AG08396 (cell line): ENCODE measurements at places on chromosomes 1 and 21.

DNA sequence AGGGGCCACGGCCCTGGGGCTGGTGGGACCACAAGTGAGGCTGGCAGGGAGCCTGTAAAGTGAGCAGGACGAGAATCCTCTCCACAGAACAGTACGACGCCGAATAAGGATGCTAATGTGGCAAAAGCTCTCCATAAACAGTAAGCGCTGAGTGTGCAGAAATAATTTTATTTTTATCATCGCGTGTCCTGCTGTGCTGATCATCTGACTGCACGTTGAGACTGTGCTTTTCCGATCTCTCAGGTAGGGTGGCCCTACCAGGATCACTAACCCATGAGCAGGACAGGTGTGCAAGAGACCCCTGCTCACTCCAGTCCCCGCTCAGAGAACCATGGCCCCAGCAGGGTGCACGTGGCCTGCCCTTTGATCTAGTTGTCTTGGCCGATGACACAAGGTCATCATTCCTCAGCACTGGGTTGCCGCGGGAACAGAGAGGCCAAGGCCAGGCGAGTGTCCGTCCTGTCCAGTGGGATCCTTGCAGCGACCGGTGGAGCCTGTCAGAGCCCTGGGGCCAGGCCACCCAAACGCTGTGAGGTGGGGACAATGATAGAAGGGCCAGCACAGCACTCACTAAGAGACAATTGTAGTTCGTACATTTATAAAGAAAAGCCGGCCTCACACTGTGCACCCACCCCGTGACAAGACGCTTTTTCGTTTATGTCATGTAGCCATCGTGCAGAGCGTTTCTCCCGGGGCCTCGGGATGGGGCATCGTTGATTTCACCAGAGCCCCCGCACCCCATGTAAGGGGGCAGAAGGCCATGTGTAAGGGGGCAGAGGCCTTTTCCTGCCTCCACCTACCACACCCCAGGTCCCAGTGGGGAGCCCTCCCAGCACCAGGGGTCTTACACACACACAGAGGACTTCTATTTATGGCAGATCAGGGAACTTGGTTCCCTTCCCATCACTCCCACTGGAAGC, 52.7 kb upstream of the ADARB1 start:
- no peak for DNase-seq

DNA sequence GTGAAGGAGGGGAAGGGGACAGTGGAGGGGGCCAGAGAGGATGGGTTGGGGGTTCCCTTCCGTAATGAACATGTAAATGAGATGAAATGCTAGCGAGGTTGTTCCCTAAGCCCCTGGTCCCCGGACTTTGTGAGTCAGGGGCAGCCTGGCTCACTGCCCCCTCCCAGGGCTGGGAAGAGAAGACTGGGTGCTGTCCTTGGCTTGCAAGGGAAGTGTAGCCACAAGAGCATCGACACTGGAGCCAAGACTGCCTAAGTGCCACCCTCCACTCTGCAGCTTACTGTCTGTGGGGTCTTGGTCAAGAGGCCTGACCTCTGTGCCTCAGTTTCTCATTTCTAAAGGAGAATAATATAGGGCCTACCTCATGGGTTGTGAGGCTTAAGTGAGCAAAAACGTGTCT, 483 bp downstream of the PEAR1 start:
- no peak for DNase-seq

- DNase-seq, result peak; percentile 7
These were observed 40.9 kb upstream of the BEND5 start for GRCh38 chr1:48817505-48818114.

DNA sequence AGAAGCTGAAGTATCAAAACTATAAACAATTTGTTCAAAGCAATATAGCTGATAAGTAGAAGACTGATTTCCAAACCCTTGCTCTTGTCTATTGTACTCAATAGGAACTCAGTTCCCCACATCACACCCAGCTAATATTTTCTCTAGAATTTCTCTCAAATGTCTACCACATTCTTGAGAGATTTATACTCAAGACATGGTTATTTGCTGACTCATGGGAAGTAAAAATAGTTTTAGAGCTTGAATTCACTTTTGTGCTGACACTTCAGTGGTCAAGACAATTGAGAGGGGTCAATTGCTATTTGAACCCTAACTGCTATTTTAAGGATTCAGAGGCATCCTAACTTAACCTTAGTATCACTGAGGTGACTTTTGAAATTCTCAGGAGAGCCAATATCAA, 99.0 kb downstream of the TNNI3K start:
- peak; percentile 5 for DNase-seq

GRCh38 chr1:8373581-8374241, 55.8 kb downstream of the SLC45A1 start:
- peak; percentile 80 for DNase-seq

DNA sequence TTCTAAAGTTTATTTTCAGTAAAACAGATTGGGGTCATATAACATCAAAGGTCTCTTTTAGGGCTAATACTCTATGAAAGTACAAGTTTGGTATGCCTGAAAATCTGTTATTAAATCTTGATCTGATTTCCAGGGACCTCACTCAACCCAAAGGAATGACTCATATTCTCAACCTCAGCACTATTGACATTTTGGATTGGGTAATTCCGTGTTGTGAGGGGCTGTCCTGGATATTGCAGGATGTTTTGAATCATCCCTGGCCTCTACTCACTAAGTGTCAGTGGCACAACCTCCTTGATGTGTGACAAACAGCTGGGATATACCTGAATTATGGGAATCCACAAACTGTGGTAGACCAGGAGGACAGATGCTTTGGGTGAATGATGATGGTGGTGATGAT, 51.5 kb upstream of the CYP2J2 start:
- DNase-seq, result no peak

- DNase-seq, result no peak
These were observed 178.1 kb downstream of the SLC45A1 start for GRCh38 chr1:8495928-8496401.

DNA sequence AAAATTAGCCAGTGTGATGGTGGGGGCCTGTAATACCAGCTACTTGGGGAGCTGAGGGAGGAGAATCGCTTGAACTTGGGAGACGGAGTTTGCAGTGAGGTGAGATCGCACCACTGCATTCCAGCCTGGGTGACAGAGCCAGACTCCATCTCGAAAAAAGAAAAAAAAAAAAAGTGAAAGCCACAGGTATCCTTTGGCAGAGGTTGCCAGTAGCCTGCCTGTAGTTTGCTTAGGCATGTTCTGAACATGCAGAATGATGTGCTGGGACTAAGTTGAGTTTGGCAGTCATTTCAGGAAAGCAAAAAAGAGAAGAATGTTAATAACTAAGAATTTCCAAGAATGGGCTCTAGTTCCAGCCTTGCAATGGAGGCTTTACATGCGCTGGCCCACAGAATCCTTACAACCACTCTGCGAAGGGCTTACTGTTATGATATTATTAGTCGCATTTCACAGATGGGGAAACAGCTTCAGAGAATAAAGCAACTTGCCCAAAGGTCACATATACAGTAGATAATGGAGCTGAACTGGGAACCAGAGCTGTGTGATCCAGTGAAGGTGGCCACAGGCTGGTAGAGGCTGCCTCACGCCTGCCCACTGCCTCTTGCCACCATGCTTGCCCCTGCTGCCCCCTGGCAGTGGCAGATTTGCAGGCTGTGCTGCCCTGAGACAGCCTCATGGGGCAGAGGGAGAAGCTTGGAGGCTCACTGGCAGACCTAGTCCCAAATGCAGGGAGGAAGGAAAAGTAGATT, 66.5 kb upstream of the LYST start:
- no peak for DNase-seq

- no peak for DNase-seq
These were observed 3881.6 kb downstream of the SRGAP2C start for GRCh38 chr1:125066385-125066784.

DNA sequence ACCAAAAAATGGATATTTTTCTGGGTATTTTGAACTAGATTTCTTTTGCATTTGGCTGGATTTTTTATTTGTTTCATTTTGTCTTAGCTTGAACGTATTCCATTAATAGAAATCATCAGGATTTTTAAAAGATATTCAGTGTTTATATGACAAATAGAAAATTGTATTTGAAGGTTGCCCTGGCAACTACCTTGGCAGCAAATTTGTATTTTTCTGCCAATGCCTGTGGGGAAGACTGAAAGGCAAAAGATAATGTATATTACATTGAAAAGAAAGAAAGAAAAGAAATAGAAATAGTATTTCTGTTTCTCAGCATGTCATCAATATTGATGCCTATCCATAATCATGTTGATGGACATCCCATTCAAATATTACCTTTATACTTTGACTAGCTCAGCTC, 16.8 kb downstream of the VCAM1 start:
- DNase-seq, result no peak

DNA sequence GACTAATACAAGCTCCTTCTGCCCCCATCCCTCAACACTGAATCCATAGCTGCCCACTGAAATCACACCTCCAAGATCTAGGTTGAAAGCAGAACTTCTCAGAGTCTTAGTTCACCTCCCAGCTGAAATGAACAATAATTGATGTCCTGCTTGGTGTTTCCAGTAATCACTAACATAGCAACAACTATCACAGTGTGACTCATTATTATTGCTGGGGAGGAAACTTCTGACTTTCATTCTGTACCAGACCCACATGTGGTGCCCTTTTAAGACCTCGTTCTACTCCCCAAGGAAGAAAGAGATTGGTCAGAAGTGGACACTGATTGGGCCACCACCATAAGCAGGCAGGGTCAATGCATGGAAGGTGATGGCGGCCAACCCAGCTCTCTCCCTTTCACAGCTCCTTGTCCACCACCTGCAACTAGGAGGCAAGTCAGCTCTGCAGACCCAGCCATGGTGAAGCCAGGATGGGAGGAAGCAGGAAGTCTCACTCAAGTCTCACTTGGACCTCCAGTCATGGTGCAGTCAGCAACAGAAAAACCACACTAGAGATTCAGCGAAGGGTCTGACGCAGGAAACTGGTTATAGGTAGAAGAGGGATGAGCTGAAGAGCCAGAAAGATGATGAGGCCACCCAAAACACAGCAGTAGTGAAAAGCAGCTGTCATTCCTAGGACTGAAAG, 720.2 kb downstream of the PTPRU start:
- no peak for DNase-seq

- no peak for DNase-seq
These were observed 74.8 kb downstream of the PLD5 start for GRCh38 chr1:242449661-242450060.

GRCh38 chr1:17075470-17076255, 21.8 kb upstream of the SDHB start:
- no peak for DNase-seq

DNA sequence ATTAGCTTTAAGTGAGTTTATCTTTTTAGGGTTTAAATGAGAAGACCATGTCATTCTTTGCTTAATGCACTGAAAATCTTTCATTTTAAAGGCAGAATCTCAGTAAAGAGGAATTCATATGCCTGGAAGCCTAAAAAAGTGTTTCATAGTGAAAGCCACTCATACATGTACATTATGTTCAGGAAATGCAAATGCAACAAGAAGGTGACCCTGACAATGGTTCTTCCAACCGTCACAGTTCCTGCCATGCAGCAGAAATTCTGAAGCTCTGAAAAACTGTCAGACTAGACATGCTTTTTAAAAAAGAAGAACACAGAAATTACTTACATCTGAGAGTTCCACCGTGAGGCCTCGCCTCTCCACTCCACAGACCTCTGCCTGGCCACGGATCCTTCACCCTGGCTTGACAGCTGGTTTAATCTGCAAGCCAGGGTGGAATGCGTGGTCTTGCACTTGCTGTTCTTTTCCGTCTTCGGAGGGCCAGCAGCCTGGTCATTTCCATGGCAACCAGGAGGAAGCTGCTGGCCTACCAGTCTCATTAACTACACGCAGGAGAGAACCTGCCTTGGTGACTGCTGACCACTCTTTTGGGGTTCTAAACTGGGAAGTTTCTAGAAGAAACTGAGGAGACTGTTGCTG, 41.8 kb upstream of the PAXBP1 start:
- no peak for DNase-seq

GRCh38 chr1:15214527-15214926, 32.5 kb upstream of the FHAD1 start:
- peak; percentile 72 for DNase-seq

- DNase-seq, result peak; percentile 62
These were observed 83.3 kb downstream of the LACTBL1 start for GRCh38 chr1:22889213-22889827.

DNA sequence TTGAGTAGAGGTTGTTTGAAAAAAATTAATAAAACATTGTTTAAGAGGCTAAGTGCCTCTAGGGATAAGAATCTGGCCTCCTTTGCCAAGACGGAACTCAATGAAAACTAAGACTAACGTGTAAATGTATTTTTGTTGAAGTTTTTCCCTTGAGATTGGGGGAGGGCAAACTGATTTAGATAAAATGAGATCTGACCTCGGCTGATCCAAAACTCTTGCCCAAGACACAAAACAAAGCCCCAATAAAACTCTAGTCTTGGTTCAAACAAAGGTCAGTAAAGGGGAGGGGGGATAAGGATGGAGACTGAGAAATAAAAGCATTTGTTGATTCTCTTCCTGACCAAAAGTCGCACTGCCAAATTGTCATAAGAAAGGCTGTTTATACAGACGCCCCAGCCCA, 134.8 kb upstream of the DPT start:
- DNase-seq, result no peak

DNA sequence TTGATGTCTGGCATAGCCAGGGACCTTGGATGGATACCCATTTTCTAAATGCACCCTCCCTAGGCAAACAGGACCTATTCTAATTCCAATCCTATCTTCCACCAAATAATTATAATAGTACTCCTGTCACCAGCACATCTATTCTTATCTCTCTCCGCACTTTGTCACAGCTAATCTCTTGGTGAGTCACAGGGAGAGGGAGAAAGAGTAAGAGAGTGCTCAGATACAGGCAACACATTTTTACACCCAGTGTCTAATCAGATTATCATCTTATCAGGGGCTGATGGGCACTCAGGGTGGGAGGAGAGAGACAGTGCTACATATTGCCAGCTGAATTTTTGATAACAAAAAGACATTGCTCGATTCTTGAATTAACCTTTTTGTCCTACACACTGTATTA, 275.0 kb upstream of the BEND5 start:
- DNase-seq, result no peak

- DNase-seq, result peak; percentile 71
These were observed 241.0 kb downstream of the KCNJ6 start for GRCh38 chr21:37675202-37675801.

- DNase-seq, result no peak
These were observed 41.2 kb downstream of the DHCR24 start for GRCh38 chr1:54845772-54846171.

DNA sequence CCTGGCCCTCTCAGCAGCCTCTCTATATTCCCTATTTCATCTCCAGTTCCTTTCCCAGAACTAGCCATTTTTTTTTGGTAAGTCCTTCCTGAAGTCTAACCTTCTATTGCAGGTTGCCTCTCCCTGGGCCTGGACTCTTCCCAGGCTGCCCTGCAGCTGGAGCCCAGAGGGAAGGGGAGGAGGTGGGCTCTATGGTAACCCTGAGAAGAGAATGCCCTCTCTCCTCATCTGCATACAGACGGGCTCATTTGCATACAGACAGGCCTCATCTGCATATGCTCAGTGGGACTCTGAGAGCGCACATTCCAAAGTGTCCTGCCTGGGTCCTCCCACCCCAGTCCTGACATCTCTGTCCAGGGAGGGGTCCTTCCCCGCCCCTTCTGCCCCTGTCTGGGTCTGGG, 32.7 kb downstream of the RHBG start:
- DNase-seq, result no peak

- no peak for DNase-seq
These were observed 17.6 kb upstream of the NID1 start for GRCh38 chr1:236082526-236082925.
